ENCODE measurements at places on chromosomes 13 and 19.

- DNase-seq, result no peak
These were observed 12.9 kb downstream of the TPP2 start for GRCh38 chr13:102609696-102610095.

GRCh38 chr19:41518141-41518540 lies 57.8 kb upstream of the CEACAM21 start:
- DNase-seq, result no peak

- DNase-seq, result peak; percentile 33
These were observed 1.6 kb downstream of the ARRDC2 start for GRCh38 chr19:18009412-18010066.

DNA sequence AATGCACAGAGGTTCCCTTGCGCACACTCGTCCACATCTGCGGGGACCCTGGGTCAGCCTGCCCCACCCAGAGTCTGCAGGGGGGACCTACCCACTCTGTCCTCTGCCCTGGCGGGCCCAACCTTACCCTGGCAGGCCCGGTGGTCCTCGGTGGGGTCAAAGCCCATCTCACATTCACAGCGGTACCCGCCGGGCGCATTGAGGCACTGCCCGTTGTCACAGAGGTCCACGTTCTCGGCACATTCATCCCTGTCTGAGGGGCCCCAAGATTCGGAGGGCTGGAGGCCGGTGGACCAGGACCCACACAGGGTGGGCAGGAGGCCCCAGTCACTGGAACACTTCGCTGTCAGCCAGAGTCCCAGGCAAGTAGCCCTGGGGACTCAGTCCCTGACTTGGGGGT lies 38.5 kb downstream of the FBN3 start:
- DNase-seq, result no peak

All from posterior cingulate gyrus (tissue), 11 donors.